ENCODE measurements at places on chromosomes 16 and 17. TPM values are rescaled to one million over a fixed set of nuclear protein-coding genes. Genes with fewer than 3 reads are reported as not detected.

The TMEM132E gene
- polyA plus RNA-seq = 0.02 TPM

The ZFPM1 gene
- polyA plus RNA-seq = 3.6 TPM

The DNASE1L2 gene
- polyA plus RNA-seq = 0.69 TPM

The CTRL gene
- 1.0 TPM for polyA plus RNA-seq

The SLC16A13 gene
- polyA plus RNA-seq = 7.9 TPM

The UQCRC2 gene
- polyA plus RNA-seq = 69.3 TPM

The NOG gene
- 0.85 TPM for polyA plus RNA-seq
